ENCODE measurements at places on chromosomes 5 and 9.

DNA sequence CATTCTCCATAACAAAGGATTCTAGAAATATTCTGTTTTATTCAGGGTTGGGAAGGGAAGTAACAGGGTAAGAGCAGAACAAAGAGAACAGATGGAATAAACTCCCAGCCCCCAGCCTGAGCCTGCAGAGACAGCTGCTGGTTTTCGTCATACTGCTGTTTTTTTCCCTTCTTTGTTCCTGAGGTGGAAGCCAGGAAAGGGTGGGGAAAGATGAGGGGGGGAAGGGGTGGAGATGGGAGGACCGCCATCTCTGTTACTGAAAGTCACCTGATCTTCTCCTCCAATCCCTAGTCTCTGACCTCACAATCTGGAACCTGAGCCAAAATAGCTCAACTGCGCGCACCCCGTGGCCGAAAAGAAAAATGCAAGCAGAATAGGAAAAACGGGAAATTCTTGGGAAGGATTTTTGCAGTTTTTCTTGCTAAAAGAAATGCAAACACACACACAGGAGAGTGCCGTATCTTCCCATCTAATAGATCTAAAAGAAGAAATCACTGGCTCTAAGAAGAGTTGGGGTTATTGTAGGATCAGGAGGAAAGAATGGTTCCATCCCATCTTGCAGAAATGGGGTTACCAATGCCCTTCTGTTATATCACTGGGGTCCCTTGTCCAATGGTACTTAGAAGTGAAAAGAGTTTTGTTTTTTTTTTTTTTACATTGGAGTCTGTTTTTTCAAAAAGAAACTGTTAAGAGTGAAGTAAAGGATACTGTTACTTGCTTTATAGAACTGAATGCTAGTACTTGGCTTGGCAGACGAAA, 57.9 kb downstream of the DIAPH1 start:
- DNase-seq = peak; percentile 91

- no peak for DNase-seq
Observed at GRCh38 chr5:169268019-169268418, 32.9 kb downstream of the SLIT3 start.

GRCh38 chr9:98867103-98867428, 59.6 kb downstream of the GALNT12 start:
- no peak for DNase-seq

- DNase-seq = no peak
Observed at GRCh38 chr5:156942064-156942463, 21.0 kb downstream of the TIMD4 start.

DNA sequence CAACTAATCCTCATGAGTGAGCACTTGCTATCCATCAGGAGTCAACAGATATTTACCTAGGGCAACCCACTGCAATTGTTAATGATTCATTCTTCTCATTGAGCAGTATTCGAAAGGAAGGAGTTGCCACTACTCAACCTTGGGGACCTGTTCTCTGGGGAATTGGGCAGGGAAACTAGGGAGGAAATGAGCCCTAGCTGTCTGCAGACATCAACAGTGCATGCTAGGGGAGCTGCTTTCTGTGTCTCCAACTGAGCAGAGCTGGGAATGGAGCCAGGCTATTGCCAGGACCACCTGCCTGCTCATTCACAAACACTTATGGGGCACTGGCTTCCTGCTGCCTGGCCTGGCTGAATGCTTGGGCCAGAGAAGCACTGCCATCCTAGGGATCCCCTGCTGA, 183.4 kb downstream of the TMEM38B start:
- DNase-seq = no peak

- no peak for DNase-seq
Observed at GRCh38 chr9:96062031-96062430, 186.5 kb downstream of the ERCC6L2 start.

GRCh38 chr9:133148199-133149129, 15.2 kb downstream of the GBGT1 start:
- no peak for DNase-seq

GRCh38 chr5:1325191-1325741, 19.6 kb downstream of the CLPTM1L start:
- DNase-seq = no peak

DNA sequence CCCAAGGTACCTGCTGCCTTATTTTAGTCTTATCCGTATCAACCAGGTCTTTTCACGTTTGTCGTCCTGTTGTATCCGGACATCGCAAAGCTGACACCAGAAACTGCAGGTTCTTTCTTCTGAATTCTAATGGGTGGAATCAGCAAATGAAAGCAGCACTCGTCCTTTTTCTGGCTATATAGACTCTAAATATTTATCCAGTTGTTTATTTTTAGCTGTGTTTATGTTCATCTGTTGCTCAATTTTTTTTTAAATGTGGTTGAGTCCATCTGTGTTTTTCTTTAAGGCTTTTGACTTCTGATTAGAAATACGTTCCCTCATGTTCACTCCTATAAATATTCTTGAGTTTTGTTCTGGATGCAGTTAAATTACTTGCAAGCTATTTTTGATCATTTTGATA, 831.7 kb downstream of the MTRR start:
- no peak for DNase-seq

DNA sequence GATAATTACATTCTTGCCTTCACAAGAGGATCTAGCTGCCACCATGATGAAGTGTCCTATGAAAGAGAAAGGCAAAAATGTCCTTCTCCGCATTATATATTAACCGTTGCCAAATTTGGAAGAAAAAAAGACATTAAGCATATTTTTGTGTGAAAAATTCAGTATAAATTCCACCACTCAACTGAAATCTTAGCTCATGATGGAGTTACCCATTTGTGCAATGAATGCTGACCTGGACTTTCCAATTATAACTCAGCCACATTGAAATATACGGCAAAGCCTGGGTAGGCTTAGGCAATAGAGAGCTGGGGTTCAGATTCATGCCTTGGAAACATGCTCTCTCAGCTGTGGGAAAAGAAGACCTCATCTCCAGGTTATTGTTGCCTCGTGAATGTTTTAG, 71.3 kb upstream of the VCAN start:
- no peak for DNase-seq
